Ammon's horn (tissue), 1 donor: ENCODE measurements at places on chromosomes 2 and 18.
A peak's percentile ranks its signal among the peaks of the same experiment; 100 is the strongest.

DNA sequence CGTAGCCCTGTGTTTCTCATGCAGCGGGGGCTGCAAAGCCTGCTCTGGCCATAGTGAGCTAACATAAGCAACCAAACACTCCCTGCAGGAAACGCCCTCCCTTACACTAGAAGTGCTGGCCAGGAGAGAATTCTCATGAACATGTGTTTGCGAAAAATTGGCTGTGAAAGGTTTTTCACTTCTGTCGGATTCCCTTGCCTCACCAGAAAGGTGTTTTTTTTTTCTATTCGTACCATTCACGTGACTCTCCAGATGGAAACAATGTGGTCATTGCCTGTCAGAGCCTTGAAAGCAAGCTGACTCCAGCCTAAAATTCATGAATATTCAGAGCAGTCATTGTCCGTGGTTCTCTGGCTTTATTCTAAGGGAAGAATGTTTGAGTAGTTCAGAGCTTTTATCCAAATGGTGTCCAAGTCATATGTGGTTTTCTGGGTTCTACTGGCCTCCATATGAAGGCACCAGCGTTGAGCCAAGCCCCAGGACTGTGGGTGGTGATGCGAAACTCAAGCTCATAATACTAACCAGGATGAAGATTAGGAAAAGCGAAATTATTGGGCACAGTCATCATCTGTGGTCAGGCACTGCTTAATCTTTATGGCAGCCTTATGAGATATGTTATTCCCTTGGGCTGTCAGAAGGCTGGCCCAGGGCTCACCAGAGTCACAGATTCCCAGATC lies 236.4 kb downstream of the ALPK2 start:
- peak; percentile 51 for DNase-seq

GRCh38 chr18:68532328-68532885 lies 182.5 kb downstream of the TMX3 start:
- DNase-seq: peak; percentile 64

- no peak for DNase-seq
Measured at GRCh38 chr2:7116511-7116910, 199.3 kb downstream of the RNF144A start.

DNA sequence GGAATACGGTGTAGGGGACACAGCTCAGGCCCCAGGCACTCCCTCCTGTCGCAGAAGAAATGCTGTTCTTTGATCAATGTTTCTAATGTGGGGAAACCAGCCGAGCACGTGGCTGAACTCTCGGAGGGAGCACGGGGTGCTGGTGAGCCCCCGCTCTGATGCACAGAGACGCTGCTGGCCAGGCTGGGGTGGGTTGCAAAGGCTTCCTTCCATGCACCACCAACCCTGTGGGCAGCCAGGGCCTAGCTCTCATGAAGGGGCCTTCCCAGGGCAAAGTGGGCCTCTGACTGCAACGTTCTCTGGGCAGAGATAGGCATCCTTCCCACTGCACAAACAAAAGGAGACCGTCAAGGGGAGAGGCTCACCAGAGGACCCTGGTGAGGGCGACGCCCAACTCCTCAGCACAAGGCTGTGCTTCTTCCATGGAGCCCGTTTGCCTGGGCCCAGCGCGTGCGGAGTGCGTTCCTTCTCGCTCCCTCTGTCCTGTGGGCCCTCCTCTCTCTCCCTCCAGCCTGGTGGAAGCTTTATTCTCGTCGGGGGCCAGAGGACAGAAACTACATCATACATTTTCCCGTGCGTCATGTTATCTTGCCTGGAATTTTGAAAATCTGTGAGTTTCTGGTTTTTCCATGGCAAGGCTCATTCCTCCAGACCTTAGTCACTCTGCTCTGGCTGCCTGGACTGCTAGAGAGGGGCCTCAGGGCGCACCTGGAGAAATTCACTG lies 61.1 kb upstream of the SP3 start:
- DNase-seq: no peak

- no peak for DNase-seq
Measured at GRCh38 chr2:230318190-230319121, 8.5 kb upstream of the SP140L start.

- no peak for DNase-seq
Measured at GRCh38 chr2:69815717-69816116, 13.7 kb upstream of the GMCL1 start.

- no peak for DNase-seq
Measured at GRCh38 chr18:12843420-12844350, 40.4 kb downstream of the PTPN2 start.

GRCh38 chr2:227016894-227017293 lies 147.1 kb downstream of the COL4A4 start:
- DNase-seq: no peak
